ENCODE measurements at places on chromosomes 2 and 18.

- no peak for DNase-seq
Measured at GRCh38 chr2:210337159-210337558, 22.2 kb upstream of the MYL1 start.

- no peak for DNase-seq
Measured at GRCh38 chr18:43350176-43350575, 72.9 kb upstream of the SYT4 start.

- DNase-seq, result no peak
Measured at GRCh38 chr2:10906926-10907625, 4.7 kb upstream of the KCNF1 start.

DNA sequence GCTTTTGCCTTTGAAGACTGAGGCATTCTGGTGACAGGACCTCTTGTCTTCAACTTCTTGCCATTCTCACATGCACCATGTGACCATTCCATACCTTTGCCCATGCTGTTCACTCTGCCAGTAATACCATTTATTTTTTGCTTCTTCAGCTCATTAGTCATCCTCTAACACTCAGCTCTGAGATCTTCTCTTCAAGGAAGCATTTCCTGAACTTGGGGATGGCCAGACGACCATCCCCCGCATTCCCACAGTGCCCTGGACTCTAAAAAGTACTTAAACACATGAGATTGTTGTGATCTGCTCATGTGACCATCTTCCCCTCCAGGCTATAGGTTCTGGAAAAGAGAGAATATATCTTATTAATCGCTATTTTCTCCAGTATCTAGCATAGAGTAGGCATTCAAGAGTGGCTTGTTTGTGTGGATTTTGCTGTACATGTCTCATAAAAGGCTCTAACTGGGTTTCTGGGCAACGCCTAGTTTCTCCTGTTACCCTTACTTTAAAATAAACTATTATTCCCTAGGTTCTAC, 33.9 kb downstream of the PAX3 start:
- no peak for DNase-seq

DNA sequence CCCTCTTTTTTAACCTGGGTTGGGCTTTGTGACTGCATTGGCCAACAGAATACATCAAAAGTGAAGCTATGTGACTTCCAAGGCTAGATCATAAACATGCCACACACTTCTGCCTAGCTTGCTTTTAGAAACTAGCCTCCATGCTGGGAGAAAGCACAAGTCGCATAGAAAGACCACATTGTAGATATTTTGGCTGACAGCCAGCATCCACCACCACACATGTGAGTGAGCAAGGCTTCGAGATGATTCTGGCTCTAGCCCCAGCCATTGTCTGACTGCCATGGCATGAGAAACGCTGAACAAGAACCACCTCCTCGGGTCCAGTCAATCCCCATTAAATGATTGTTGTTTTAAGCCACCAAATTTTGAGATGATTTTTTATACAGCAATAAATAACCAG, 66.8 kb upstream of the STPG4 start:
- no peak for DNase-seq

DNA sequence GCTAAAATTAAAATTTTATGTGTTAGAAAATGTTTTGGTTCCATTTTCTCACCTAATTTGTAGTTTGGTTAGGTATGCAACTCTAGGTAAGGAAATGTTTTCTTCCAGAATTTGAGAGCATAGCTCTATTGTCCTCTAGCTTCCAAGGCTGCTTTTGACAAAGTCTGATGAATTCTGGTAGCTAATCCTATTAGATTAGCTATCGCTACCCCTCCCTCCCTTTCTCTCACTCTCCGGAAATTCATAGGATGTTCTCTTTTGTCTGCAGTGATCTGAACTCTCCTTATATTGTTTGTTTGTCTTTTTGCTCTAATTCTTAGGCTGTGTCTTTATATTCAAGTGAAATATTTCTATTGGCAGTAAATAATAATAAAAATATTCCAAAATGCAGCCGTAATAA, 382.9 kb downstream of the DCC start:
- no peak for DNase-seq

DNA sequence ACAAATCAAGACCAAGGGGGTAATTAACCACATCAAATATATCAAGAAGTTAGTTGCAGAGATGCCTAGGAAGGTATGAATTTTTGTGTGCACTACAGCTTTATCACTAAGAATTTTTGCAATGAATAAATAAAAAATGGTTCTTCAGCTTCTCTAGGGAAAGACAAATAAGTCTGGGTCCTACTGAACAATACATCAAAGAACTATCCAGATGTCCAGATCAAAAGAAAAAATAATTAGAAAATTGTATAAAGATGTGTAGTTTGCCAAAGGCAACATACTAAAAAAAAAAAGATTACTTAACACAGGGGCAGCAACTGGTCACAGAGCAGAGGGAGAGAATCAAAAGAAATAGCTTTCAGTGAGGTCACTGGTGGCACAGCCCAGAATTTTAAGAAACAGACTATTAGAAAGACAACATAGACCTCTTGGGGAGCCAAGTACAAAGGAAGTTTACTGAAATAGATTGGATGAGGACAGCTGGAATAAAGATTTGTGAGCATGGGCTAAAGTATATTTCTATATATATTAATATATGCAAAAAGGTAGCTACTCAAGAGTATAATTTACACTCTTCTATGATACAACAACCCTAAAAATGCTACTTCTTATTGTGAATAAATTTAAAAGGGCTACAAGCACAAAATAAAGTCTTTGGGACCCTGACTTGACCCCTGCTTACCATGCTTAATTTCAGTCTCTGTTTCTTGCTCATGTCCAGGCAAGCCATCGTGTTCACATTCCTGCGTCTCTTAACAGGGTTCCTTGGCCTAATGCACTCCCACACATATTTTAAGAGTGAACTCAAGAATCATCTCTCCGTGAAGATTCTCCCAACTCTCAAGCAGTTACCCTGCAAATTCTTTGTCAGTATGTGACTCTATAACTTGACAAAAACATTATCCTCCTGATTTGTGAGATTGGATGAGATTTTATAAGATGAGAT, 99.0 kb upstream of the GRB14 start:
- no peak for DNase-seq

- DNase-seq, result no peak
Measured at GRCh38 chr2:66437109-66437690, 2.3 kb downstream of the MEIS1 start.

DNA sequence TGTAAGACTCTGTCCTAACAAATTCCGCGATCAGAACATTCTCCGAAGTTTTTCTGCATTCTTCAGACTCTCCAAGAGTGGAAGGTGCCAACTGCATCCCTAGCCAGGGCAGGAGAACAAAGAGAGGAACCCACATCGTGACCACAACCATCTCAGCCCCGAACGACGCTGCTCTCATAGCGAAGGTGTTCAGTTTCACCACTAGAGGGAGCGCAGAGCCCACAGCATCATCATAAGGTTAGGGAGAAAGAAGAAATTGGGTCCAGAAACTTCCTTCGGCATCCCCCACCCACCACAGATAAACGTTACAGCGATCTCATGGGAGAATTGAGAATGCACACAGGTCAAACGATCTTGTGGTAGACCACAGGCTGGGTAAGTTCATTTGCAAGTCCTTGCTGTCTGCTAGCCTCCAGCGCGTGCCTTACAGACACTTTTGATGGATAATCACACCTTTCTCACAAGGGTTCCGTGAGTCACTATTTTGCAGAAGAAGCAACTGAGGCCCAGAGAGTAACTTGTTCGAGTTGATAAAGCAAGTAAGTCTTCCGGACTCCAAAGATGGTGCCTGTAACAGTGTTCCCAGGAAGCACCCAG, 53.7 kb upstream of the ARL4C start:
- peak; percentile 84 for DNase-seq

GRCh38 chr18:10421859-10422258, 32.6 kb upstream of the APCDD1 start:
- DNase-seq, result peak; percentile 31

DNA sequence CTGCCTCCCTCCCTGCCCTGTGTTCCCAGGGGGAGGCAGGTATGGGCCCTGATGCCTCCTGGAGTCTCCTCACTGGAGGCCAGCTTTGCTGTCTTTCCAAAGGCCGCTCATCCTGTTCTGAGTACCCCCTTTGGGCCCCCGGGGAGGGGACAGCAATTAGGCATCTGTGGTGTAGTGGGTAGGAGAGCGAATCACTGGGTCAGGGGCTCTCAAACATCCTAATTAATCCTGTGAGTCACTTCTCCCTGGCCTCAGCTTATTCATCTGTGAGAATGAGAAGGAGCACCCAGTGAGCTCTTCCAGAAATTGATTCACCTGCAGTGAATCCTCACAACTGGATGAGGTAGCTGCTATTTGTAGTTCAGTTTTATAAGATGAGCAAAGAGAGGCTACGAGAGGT, 16.4 kb downstream of the TET3 start:
- DNase-seq, result no peak

DNA sequence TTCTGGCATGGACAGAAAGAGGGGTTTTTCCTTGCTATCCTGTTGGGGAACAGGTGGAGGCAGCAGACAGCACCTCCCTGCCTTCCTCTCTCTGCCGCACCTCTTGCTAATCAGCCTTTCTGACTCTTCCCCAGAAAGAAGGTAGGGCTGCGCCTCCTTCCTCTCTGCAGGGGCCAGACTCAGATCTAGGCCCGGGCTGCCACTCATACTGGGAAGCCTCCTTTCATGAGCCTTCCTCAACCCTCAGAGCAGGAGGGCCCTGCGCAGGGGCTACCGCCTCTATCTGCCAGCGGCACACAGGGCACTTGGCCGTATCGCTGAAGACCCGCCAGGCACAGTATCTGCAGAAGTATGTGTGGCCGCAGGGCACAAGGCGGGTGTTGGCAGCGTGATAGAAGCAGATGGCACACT, 7.1 kb downstream of the NEURL3 start:
- no peak for DNase-seq

GRCh38 chr2:32663864-32664263, 36.0 kb downstream of the TTC27 start:
- no peak for DNase-seq

DNA sequence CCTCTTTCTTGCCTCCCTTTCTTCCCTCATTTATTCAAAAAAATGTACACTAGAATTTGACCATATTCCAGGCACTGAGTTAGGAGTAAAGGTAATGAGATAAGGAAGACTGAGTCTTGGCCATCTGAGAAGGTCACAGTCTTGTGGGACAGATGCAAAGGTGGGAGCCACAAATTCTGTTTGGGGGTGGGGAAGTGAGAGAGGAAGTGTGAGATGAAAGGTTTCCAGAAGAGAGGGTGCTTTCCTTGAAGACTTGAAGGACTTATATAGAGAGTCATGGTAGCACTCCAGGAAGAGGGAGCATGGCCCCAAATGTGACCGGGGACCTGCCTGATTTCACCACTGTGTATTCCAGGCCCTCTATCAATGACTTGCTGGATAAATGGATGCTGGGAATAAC, 320.6 kb downstream of the LPIN1 start:
- DNase-seq, result no peak

DNA sequence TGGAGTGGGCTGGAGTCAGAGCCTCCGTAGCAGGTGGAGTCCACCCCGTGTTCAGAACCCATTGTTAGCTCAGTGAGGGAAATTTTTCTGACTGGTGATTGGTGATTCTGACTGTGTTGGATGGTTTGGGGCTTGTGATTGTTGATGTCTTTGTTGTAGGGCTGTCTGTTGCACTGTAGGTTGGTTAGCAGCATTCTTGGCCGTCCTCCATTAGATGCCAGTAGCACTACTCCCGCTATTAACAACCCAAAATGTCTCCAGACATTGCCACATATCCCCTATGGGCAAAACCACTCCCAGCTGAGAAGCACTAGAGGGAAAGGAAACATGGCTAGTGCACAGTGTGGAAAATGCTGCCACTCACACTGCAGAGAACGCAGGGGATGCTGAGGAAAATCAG, 51.7 kb downstream of the ARMC9 start:
- DNase-seq, result no peak

DNA sequence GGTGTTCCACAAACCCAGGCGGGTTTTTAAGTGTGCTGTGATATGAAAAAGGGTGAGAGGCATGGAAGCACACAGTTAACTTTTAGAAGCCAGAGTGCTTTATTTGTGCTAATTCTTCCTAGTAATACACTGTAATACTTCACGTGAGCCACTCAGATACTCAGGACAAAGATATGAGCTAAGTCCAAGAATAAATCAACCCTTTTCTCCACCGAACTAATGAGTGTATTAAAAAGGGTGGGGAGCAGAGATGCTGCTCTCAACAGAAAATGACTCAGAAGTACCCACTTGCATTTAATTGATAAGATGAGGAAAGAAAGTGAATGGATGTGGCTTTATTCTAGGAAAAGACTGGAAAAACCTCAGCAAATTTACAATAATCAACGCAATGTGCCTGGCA, 79.9 kb downstream of the UXS1 start:
- DNase-seq, result no peak
